Endothelial cell of umbilical vein (primary cell): ENCODE measurements at places on chromosomes 1 and 21.

DNA sequence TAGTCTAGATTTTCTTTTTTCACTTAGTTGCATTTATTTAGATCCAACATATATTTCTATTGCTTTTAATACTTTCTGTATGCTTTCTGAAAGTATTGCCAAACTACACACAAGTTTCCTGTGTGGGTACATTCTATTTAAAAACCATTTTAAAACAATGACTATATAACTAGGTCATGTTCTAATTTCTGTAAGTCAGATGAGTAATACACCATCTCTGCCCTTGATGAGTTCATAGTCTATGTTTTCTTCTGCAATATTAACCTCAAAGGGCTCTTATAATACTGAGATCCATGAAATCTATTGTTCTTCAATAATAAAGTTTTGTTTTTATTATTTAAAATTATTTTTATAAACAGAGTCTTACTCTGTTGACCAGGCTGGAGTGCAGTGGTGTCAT is 68.3 kb downstream of the RNASEL start:
- DNase-seq = no peak

DNA sequence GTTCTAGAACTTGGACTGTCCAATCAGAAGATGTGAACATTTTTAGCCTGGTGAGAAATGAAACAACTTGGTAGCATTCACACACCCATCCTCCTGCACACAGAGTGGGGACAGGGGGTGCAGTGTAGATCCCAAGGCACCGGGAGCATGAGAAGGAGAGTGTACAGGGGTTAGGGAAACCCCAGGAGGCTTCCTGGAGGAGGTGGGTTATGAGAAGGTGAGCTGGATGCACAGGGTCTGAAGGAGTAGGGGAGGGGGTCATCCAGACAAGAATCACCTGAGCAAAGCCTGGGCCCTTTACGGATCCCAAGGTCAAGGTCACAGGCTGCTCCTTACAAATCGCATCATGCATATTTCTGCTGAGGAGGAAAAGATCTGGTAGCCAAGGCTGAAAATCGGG is 117.5 kb upstream of the TMPRSS2 start:
- DNase-seq = no peak

DNA sequence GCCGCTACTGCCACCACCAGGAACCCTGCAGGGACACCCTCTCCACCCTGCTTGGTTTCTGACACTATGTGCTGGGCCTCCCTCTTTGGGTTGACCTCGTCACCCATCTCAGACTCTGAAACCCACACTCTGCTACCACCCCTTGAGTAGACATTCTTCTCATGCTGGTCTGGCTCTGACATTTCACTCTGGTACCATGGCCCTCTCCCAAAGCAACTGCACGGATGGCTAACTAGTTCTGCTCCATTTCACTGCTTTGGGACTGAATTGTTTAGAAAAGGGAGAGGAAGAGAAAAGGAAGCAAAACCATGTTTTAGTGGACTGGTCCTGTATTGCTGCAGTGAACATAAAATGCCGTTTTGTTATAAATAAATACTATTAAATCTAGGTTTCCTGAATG is 137.8 kb downstream of the KCNK2 start:
- DNase-seq = no peak

DNA sequence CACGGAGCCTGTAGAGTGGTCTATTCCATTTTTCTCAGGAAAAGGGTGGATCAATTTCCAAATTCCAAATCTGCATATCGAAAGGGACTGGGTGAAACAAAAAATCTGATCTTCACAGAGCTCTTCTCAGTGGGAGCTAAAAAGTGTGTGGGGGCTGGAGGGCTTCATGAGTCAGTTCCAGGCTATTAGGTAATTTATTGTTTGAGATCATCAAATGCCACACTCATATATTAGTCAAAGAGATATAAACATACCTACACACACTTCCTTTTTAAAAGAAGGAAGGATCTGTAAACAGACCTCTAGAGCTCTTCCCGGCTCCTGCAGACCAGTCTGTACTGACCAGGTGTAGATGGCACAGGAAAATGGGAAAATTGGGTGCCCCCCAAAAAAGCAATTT is 175.4 kb downstream of the ZBTB18 start:
- DNase-seq = peak; percentile 30

GRCh38 chr1:244289991-244290785 is 161.5 kb downstream of the ADSS2 start:
- no peak for DNase-seq

DNA sequence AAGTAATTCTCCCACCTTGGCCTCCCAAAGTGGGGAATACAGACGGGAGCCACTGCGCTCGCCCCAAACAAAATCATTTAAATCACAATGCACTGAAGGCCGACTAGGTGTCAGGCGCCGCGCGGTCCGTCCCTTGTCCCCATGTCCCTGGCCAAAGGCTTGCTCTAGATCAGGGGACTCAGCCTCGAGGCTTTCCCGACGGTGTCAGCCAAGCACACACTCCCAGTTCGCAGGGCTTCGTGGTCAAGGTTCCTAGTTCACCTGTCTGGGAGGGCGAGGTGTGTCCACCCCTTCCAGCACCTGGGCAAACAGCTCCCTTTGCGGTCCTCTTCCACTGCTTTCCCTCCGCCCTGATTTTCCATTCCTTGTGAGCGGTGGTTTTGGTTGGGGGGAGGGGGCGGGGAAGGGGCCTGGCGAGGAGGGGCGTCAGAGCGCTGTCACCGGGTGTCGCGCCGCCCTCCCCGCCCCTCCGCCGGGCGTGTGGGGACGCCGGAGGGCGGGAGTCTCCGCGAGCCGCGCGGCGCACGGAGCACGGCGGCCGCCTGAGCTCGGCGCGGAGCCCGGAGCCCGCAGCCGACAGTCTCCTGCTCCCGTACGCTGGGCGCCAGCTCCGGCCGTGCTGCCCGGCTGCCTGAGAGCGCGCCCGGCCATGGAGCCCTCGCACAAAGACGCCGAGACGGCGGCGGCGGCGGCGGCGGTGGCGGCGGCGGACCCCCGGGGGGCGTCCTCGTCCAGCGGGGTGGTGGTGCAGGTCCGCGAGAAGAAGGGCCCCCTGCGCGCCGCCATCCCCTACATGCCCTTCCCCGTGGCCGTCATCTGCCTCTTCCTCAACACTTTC is at the start of gene STUM:
Gene STUM, plus strand, starts transcription at position 509 of the 838 bp plus-strand sequence. Its CDS starts 141 bp downstream, at position 650.
- peak; percentile 23 for DNase-seq

DNA sequence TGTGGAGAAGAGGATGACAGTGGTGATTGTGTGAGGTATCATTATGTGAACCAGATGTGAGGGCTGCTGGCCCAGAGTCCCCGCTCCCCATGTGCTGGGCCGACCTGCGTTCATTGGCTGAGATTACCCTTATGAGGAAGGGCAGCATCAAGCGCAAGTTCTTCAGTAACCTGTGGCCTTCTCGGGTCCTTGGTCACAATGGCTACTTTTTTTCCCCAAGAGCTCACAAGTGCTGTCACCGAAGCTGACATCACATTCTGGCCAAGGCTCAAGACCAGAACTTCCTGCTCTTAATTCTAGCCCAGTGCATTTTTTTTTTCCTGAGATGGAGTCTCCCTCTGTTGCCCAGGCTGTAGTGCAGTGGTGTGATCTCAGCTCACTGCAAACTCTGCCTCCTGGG is 262.9 kb downstream of the RHOU start:
- no peak for DNase-seq
